ENCODE measurements at places on chromosomes 6 and 20. TPM values are rescaled to one million over a fixed set of nuclear protein-coding genes. Genes with fewer than 3 reads are reported as not detected.

MCHR2 gene
- not detected for polyA plus RNA-seq

JARID2 gene
- polyA plus RNA-seq = 5.3 TPM

GRCh38 chr6:12366731-12367130 is 76.6 kb downstream of the EDN1 start:
- DNase-seq = no peak

DNA sequence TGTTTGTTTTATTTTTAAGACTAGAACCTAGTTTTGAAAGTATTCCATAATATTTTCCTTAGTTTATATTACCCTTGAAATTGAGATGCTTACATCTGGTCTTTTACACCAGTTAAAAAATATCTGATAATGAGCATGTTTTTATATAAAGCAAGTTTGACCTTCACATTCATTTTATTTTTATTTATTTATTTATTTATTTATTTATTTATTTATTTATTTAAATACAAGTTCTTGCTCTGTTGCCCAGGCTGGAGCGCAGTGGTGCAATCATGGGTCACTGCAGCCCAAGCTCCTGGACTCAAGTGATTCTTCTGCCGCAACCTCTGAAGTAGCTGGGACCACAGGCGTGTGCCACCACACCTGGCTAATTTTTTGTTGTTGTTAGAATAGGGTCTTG is 52.8 kb upstream of the ADIG start:
- DNase-seq = no peak

- DNase-seq = no peak
These were observed 4.9 kb downstream of the E2F1 start for GRCh38 chr20:33681288-33681687.

DNA sequence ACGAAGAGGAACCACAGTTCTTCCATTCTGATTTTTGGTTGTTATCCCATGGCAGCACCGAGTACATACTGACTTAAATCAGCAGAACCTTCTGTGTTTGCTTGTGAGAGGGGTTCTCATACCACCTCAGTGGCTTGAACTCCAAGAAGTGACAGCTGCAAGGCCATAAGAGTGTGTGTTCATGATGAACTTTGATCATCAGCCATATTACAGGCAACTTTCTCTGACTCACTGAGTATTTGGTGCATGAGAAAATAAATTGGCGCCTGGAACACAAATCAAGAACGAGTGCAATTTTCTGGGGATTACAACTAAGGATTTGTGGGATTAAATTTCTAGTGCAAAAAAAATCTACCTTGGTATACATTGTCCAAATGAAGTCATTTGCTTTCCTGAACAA is 68.9 kb downstream of the CYP39A1 start:
- DNase-seq = no peak

DNA sequence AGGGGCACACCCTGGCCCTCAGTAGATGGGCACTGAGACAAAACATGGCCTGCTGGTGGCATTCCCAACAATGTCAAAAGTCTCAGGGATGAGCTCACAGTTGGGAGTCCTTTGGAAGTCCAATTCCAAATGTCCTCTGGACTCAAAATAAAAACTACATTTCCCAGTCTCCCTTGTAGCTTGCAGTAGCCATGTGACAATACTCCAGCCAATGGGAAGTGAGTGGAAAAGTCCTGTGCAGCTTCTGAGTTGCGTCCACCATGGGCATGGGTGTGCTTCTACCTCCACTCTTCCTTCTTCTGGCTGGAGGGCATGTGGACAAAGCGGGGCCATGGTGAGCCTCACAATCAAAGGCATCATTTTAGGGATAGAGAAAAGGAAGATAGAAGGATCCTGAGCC is 5.8 kb upstream of the ADAM33 start:
- no peak for DNase-seq
